ENCODE measurements at places on chromosomes 7 and 10.

GRCh38 chr7:47698386-47698785, 116.5 kb upstream of the TNS3 start:
- DNase-seq: no peak

GRCh38 chr7:38154278-38154677, 23.8 kb upstream of the STARD3NL start:
- no peak for DNase-seq

DNA sequence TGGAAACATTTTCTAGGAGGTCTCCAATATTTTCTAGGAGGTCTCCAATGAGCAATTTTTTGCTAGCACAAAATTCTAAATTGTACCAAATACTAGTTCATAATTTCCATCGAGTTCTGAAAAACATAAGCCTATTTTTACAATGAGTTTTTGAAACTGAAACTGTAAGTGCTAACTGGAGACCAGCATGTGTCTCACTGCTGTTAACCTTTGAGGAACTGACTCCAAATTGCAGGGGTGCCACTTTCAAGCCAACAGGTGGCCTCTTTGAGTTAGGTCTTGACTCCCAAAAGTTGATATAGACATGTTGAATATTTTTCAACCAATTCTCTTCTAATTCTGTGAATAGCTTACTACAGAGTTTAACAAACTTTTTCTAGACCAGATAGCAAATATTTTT, 58.8 kb downstream of the CAV1 start:
- DNase-seq: peak; percentile 66

- no peak for DNase-seq
Observed at GRCh38 chr10:105352827-105353226, 711.7 kb downstream of the SORCS3 start.

DNA sequence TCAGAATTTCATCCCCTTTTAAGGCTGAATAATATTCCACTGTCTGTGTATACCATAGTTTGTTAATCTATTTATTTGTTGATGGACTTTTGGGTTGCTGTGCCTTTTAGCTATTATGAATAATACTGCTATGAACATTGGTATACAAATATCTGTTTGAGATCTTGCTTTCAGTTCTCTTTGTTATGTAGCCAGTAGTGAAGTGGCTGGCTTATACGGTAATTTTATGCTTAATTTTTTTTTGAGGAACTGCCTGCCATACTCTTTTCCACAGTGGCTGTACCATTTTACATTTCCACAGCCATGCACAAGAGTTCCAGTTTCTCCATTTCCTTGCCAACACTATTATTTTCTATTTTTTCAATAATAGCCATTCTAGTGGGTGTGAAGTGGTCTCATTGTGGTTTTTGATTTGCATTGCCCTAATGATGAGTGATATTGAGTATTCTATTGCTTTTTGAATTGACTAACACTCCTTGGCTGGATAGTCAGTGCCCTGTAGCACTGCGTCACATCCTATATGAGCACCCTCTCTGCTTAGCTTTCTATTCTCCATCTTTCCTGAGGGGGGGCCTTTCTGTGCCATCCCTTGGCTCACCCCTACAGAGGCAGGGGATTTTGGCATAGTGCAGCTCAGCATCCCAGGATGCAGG, 29.4 kb upstream of the RAPGEF5 start:
- DNase-seq: no peak

DNA sequence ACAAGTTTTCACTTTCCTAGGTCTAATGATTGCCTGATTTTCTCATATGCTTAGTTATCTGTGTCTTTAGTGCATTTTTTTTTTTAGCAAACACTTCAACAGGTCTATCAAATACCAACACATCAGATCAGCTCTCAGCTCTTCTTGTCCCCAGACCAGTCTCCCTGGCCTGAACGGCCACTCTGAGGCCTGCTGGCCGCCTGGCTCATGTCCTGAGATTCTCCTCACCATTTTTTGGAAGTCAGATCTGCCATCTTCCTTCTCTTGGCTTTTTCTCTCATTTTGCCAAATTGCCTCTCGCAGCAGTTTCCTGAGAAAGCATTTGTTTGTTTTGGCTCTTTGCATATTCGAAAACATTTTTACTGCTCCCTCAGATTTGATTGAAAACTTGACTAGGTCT, 29.3 kb downstream of the PPP2R2D start:
- DNase-seq: no peak

- peak; percentile 58 for DNase-seq
Observed at GRCh38 chr7:142645777-142646176, 103.5 kb upstream of the PRSS1 start.

GRCh38 chr7:44390701-44391100, 65.3 kb upstream of the CAMK2B start:
- no peak for DNase-seq

DNA sequence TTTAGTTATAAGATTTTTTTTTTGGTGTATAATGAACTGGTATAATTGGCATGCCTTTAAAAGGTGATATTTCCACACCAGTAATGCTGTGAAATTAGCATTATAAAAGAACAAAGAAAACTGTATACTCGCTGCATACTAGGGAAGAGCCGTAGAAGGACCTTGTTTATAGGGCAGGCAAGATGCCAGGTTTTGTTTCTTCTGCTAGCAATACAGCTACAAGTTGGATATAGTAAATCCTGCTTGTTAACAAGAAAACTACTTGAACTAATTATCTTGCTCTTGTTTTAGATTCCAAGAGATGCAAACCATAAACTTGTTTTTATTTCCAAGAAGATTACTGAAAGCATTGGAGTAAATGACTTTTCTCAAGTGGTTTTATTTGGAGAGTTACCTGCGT, 1.9 kb downstream of the DNAH11 start:
- no peak for DNase-seq

GRCh38 chr7:137080516-137081203, 212.2 kb downstream of the CHRM2 start:
- DNase-seq: no peak

DNA sequence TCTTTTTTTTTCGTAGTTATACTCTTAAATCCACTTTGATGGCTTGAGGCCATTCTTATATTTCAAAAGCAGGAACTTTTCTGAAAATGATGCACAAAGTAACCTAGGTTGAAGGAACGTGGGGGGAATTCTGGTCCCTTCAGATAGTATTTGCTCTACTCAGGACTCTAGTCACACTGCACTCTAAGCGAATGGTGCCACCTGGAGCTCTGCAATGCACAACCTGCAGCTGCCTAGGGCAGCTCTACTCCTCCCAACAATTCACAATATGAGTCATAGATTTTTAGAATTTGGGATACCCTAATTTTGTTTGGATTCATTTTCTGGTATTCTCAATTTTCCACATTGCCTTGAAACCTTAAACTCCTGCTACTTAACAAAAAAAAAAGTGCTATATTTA, 17.3 kb downstream of the SYPL1 start:
- DNase-seq: peak; percentile 49

DNA sequence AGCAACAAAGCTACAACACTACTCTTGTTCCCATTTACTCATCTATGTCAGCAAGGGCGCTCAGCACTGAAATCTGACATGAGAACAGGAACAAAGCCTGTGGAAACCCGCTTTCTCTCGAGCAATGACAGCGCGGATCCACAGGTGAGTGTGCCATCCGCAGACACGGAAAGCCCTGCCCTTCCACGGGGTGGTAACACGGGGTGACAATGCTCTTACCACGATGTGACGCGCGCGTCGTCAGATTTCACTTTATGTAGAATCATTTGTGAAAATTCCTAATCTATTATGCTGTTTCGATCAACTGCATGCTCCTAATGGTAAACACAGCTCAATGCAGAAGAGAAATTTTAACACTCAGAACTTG, 34.4 kb downstream of the ZFAND2A start:
- DNase-seq: no peak

- peak; percentile 92 for DNase-seq
Observed at GRCh38 chr7:127392182-127392565, 334 bp downstream of the ZNF800 start.

- no peak for DNase-seq
Observed at GRCh38 chr10:87761153-87761552, 56.9 kb downstream of the ATAD1 start.

GRCh38 chr10:79244841-79245504, 102.3 kb upstream of the PPIF start:
- peak; percentile 80 for DNase-seq

GRCh38 chr7:134440067-134440466, 18.8 kb downstream of the AKR1B1 start:
- no peak for DNase-seq

- no peak for DNase-seq
Observed at GRCh38 chr7:50022991-50023390, 70.1 kb downstream of the ZPBP start.

GRCh38 chr10:3647074-3647473, 137.9 kb downstream of the KLF6 start:
- DNase-seq: no peak

DNA sequence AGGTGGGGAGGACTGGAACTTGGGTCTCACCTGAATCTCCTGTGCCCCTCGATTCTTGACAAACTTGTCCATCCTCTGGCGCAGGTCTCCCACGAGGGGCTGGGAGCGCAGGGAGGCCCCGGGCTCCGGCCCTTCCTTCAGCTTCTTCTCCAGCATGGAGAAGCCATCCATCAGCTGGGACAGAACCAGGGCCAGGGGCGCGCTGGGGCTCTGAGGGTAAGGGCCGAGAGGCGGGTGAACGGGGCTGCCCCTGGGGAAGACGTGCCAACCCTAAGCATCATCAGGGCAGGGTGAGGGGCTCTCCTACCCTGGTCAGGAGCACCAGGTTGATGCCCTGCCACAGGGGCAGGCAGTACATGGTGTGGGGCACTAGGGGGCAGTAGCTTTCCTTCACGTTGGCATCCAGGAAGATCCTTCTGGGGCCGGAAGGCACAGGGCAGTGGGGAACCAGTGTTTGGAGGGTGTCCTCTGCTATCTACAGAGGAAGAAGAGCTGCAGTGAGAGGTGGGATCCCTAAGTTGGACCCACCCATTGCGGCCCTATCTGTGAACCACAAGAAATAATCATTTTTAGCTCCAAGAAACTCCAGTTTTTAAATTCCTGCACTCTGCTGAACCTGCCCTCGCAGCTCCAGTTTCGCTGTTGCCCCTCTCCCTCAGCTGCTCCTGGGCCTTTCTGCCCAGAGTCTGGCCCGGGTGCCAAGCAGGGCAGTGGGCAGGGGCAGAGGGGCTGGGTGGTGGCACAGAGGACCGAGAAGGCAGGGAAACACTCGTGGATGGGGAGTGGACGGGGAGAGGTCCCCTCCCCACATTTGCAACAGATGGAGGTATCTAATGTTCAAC, 10.8 kb upstream of the PYROXD2 start:
- DNase-seq: peak; percentile 80

- DNase-seq: peak; percentile 46
Observed at GRCh38 chr7:116528008-116528789, 3.4 kb downstream of the CAV1 start.

- DNase-seq: no peak
Observed at GRCh38 chr7:27553273-27553672, 109.4 kb downstream of the HIBADH start.

DNA sequence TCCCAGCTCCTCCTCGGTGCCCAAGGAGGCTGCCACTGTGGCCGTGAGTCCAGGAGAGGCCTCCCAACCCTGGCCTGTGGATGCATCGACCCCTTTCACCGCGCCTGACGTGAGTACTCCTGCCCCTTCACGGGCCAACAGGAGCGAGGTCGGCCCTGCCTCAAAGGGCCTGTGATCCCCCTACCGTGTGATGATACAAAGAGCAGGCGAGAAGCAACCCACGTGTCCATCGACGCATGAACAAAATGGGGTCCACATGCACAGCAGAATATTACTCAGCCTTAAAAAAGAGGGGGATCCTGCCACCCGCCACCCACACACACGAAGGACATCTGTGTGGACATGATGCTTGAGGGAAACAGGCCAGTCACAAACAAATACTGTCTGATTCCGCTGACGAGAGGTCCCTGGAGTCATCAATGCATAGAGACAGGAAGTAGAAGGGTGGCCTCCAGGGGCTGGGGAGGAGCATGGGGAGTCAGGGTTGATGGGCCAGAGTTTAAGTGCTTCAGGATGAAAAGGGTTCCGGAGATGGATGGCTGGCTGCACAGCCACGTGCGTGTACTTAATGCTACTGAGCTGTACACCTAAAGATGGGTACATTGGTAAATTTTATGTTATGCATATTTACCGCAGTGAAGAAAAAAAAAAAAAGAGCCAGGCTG, 151.9 kb downstream of the PRKAG2 start:
- DNase-seq: no peak

DNA sequence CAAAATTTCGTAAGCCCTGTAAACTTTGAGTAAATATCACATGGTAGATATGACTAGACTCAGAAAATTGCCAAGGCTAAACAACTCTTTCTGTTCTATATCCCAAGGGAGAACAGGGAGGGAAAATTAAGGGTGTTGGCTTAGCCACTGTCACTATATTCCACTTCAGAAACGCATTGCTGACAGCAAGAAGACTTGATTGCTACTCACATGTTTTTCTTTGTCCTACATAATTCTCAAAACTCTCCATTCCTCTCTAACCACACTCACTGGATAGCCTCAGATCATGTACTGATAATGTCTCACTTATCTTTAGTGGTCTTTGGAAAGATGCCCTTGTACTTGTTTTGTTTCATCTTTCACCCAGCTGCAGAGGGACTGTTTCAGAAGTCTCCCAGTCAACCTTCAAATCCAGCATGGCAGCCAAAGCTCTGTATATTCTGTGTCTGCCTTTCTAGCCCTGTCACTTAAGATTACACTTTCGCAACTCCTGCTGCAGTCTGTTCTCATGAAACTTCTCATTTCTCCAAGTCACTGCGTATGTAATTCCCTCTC, 582.4 kb upstream of the FZD8 start:
- DNase-seq: no peak

GRCh38 chr7:70523989-70524351, 608.0 kb upstream of the GALNT17 start:
- no peak for DNase-seq

DNA sequence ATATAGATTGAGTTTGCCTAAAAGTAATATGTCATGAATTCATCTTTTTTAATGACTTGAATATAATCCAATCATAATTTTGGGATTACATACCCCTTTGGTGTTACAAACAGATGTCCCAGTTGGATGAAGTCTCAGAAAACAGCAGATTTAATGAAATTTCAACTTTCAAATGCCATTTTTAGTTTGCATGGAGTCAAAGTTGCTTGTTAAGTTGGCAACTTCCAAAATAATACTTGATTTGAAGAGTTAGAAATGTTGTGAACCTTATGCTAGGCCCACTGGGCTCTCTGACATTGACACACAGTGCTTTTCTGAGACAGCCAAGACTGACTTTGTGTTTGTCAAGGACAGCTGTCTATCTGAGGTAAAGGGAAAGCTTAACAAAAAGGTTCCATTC, 248.1 kb downstream of the KIF20B start:
- no peak for DNase-seq

DNA sequence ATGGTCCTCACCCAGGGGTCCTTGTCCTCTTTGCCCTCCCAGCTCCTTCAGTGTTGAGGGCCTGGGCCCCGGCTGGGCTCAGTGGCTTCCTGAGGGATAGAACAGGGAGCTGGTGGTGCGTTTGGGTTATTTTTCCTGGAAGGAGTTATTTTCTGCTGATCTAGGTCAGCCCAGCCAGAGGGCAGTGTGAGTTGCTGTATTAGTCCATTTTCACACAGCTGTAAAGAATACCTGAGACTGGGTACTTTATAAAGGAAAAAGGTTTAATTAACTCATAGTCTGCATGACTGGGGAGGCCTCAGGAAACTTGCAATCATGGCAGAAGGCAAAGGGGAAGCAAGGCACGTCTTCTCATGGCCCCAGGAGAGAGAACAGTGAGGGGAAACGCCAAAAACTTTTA, 122.4 kb upstream of the PCBD1 start:
- DNase-seq: no peak

- no peak for DNase-seq
Observed at GRCh38 chr7:37945336-37945735, 24.9 kb downstream of the EPDR1 start.
